ENCODE measurements at places on chromosomes 3 and 15.

- no peak for DNase-seq
Measured at GRCh38 chr15:74937272-74937589, 642 bp downstream of the COX5A start.

DNA sequence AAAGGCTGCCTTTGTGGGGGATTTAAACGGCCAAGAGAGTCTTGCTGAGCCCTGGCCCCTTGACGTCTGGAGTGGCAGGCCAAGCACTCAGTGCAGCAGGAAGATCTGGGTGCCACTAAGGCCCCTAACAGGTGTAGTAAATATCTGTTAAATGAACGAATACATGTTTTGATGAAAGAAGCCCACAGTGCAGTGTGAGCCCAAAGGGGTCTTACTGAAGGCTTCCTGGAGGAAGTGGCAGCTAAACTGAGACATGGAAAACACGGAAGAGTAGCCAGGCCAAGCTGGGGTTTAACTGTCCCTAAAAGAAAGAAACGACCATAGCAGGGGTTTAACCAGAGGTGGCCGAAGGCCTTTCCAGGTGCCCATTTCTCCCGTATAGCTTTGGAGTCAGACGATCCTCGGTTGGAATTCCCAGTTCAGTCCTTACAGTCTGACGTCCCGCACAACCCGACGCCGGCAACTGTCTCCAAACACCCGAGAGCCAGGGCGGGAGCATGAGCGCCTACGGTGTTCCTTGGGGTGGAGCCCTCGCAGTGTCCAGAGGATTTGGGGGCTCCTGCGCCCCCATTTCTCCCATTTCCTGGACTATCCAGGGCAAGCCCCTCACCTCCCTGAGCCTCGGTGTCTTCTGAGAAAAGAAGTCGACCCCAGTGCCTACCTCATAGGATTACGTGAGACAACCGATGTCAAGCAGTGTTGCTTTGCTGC lies 910 bp upstream of the ABHD6 start:
- no peak for DNase-seq

- DNase-seq = peak; percentile 78
Measured at GRCh38 chr3:185537369-185537970, 14.9 kb downstream of the LIPH start.

- no peak for DNase-seq
Measured at GRCh38 chr15:71106802-71107500, 8.3 kb upstream of the THSD4 start.

DNA sequence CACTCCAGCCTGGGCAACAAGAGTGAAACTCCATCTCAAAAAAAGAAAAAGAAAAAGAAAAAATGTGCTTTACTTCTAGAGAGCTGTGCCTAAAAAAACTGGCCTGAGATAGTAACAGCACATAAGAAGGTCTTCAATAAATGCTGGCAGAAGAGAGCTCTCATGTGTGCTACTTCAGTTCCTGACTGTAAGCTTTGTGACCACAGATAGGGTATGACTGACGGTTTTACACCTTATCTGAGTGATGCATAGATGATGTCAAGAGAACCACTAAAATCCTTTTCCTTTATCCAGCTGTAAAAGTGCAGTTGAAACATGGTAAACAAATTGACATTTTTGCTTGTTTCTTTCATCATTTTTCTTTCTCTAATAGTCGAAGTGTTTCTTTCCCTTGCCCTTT lies 127.9 kb downstream of the C3orf70 start:
- peak; percentile 1 for DNase-seq

- DNase-seq = no peak
Measured at GRCh38 chr15:76274821-76275220, 36.4 kb downstream of the ETFA start.

GRCh38 chr15:41408234-41408641 lies 5.9 kb upstream of the NDUFAF1 start:
- DNase-seq = peak; percentile 54

- no peak for DNase-seq
Measured at GRCh38 chr3:908839-909238, 184.0 kb upstream of the CNTN6 start.

DNA sequence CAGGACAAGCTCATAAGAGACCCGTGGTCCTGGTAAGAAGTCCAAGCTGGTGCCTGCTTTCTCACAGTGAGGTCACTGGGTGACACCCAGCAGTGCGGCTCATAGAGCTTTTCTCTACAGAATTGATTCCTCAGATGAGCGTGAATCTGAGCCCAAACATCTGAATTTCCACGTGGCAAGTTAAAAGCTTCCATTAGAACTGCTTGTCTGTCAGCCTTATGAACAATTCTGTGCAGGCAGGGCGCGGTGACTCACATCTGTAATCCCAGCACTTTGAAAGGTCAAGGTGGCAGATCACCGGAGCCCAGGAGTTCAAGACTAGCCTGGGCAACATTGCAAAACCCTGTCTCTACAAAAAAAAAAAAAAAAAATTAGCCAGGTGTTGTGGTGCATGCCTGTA lies 113.1 kb upstream of the ABHD17C start:
- DNase-seq = peak; percentile 31

- no peak for DNase-seq
Measured at GRCh38 chr15:45133561-45133920, 3.7 kb downstream of the DUOX1 start.

- DNase-seq = peak; percentile 91
Measured at GRCh38 chr3:182980204-182981037, at the start of gene DCUN1D1. Gene DCUN1D1, minus strand, starts transcription at chr3:182980538. Its CDS starts 49 bp downstream, at chr3:182980489.

DNA sequence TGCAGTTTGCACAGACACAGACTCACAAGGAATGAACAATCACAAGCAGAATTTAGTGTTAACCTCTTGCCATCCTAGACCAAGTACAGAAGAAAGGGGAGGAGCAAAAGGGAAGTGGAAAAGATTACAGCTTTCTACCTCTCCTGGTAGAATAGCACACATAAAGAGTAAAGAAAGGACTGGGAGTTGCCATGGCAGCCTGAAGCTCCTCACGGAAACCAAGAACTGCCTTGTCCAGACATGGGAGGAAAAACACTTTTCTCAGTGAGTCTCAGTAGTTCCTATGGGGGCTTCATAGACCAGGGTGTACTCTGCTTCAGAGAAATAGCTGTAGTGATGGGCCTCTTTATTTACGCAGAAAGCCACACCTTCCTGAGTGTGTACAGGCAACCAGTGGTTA lies 114.7 kb upstream of the GAP43 start:
- DNase-seq = no peak

GRCh38 chr3:112818289-112818688 lies 28.4 kb downstream of the CD200R1L start:
- peak; percentile 61 for DNase-seq

- peak; percentile 10 for DNase-seq
Measured at GRCh38 chr15:85804481-85805170, 9.9 kb upstream of the KLHL25 start.

- no peak for DNase-seq
Measured at GRCh38 chr3:36060950-36061349, 319.4 kb upstream of the STAC start.

DNA sequence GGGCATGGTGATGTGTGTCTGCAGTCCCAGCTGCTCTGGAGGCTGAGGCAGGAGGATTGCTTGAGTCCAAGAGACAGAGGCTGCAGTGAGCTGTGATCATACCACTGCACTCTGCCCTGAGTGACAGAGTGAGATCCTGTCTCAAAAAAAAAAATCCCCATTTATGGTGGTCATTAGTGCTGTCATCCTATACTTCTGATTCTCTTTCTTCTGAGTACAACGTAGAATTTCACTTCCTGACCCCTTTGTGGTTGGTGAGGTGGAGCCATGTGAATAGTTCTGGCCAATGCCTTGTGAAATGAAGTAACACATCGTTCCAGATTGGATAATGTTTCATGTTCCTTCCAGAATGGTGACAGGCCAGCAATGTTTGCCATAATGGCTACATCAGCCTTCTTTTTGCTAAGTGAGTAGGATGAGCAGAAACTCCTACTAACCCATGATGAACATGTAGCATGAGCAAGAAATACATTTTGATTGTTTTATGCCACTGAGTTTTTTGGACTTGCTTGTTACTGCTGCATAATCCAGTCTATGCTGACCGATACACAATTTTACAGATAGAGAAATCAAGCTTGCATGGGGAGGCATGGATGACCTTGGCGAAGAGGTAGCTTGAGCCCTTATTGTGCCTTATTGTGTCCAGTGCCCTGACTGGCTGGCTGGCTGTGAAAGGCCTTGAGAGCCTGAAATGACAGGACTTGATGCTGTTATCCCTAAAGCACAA lies 30.9 kb upstream of the TLE3 start:
- DNase-seq = no peak

DNA sequence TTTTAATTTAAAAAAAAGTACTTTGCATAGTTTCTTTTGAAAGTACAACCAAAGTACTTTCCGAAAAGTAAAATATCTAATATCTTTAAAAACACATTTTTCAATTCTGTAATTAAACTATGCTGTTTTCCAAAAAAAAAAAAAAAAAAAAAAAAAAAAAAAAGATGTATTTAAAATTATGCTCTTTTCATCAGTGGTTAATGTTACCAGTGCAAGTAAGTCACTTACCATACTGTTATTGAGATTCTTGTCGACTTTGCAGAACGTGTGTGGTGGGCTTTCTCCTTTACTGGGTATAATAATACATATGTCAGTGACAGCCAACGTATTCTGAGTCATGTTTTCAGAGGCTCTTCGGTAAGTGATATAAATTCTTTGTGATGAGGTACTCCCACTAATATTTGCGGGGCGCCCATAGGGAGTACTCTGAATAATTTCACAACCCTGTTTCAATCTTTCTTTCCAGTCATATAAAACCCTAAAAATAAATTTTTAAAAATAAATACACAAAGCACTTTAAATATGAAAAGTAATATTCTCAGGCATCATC lies 39.9 kb downstream of the DENND4A start:
- peak; percentile 25 for DNase-seq

- no peak for DNase-seq
Measured at GRCh38 chr15:61226361-61227256, 2.5 kb downstream of the RORA start.

GRCh38 chr15:63165166-63165859 lies 8.0 kb upstream of the RPS27L start:
- peak; percentile 51 for DNase-seq

- peak; percentile 22 for DNase-seq
Measured at GRCh38 chr15:91407269-91407889, 307.3 kb downstream of the SV2B start.

GRCh38 chr3:194745422-194746184 lies 59.9 kb downstream of the FAM43A start:
- DNase-seq = no peak

DNA sequence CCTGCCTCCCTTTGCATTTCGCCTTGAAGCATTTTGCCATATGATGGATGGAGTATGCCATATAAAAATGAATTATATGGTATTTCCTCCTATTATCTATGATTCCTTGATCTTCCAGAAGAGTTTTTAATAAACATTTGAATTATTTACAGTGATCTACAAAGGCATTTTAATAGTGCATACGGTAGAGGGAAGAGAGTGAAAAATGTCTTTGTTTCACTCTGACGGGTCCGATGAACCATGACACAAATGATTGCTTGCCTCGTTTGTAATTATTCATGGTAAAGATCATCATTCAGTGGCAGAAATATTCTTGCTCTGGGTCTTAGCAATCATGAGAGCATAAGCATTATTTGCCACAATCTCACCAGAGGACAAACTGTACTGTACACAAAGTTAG lies 1010.9 kb downstream of the NTRK3 start:
- no peak for DNase-seq

- DNase-seq = peak; percentile 85
Measured at GRCh38 chr15:34367101-34368081, at the start of gene LPCAT4. Gene LPCAT4, minus strand, starts transcription at chr15:34367196. Its CDS starts 96 bp downstream, at chr15:34367100.

DNA sequence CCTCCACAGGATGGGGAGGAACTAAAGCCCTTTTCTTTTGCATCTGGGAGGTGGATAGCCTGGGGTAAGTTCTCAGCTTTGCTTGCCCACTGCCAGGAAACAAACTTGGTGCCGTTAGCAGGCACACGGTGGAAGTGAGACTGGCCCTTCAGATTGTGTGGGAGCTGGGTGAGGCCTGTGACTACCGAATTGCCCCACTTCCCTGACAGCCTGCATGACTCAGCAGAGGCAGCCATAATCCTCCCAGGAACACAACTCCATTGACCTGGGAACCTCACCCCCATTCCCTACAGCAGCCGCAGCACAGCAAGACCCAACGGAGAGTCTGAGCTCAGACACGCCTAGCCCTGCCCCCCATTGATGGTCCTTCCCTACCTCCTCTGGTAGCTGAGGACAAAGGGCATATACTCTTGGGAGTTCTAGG lies 282.6 kb downstream of the KLF13 start:
- DNase-seq = no peak

GRCh38 chr3:72334681-72335457 lies 513.4 kb downstream of the SHQ1 start:
- DNase-seq = no peak

- DNase-seq = peak; percentile 29
Measured at GRCh38 chr3:16198427-16198826, 23.9 kb downstream of the GALNT15 start.

- DNase-seq = no peak
Measured at GRCh38 chr15:85733416-85733815, 61.3 kb downstream of the KLHL25 start.

DNA sequence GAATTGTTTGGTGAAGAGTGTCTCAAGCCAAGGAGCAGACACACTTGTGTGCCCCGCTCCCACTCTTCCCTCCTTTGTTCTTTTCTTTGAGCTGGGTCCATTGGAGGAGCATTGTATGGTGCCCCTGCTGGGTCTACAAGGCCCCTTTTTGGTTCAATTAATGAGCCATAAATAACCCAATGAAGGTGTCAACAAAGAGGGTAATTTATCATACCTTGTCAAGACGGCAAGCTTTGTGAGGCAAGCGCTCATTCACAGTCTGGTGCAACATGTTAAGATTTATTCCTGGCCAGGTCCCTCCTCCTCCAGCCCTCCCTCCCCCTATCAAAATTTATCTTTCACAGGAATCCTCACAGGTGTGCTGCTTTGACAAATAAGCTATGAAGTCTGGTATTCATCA lies 300.1 kb downstream of the RORA start:
- DNase-seq = no peak

GRCh38 chr3:178778589-178778988 lies 242.4 kb downstream of the KCNMB2 start:
- DNase-seq = no peak

Measured in EH (cell line).